ENCODE measurements at places on chromosomes 12 and 14.

- H3K36me3 ChIP-seq, result peaks cover 91% of the 10 kb centered on the region
- no peaks in the 10 kb centered on the region for H3K4me1 ChIP-seq
- H3K4me3 ChIP-seq, result no peak overlapping the region
- no peak for DNase-seq
Measured at GRCh38 chr12:132066345-132066685, 77.8 kb downstream of the DDX51 start.

GRCh38 chr12:11746940-11747716 lies 97.7 kb downstream of the ETV6 start:
- H3K4me3 ChIP-seq, result no peak overlapping the region
- no peaks in the 10 kb centered on the region for H3K36me3 ChIP-seq
- no peak overlapping the region for H3K27ac ChIP-seq
- no peak for DNase-seq
- no peaks in the 10 kb centered on the region for H3K27me3 ChIP-seq

- H3K4me3 ChIP-seq, result no peak overlapping the region
- H3K4me1 ChIP-seq, result peaks cover 57% of the 10 kb centered on the region
- H3K27ac ChIP-seq, result no peak overlapping the region
- H3K36me3 ChIP-seq, result no peaks in the 10 kb centered on the region
- DNase-seq, result no peak
- no peaks in the 10 kb centered on the region for H3K27me3 ChIP-seq
Measured at GRCh38 chr14:68212361-68212760, 392.8 kb downstream of the RAD51B start.

GRCh38 chr12:52444647-52445595 lies 7.0 kb downstream of the KRT6B start:
- peak overlapping the region; percentile 7 for H3K27ac ChIP-seq
- H3K4me3 ChIP-seq, result no peak overlapping the region
- H3K4me1 ChIP-seq, result no peaks in the 10 kb centered on the region
- no peak for DNase-seq
- peaks cover 17% of the 10 kb centered on the region for H3K27me3 ChIP-seq

DNA sequence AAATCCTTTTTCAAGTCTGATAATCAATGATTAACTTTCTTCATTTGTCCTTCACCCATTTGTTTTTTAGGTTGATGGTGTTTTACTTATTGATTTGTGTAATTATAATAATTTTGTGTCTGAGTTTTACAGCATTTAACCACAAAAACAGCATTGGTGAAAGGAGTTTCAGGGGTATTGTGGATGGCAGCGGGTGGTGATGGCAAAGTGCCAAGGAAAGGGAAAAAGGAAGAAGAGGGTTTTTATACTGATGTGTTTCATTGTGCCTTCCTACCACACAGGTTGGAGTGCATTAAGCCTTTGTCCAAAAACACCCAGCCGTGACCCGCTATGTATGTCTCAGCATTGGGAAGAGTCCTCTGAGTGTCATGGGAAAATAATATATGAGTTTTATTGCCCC lies 150.3 kb downstream of the DAD1 start:
- H3K27me3 ChIP-seq, result no peaks in the 10 kb centered on the region
- no peak overlapping the region for H3K4me3 ChIP-seq
- H3K27ac ChIP-seq, result no peak overlapping the region
- DNase-seq, result no peak

- peaks cover 20% of the 10 kb centered on the region for H3K4me1 ChIP-seq
- no peaks in the 10 kb centered on the region for H3K36me3 ChIP-seq
- H3K27me3 ChIP-seq, result no peaks in the 10 kb centered on the region
- H3K27ac ChIP-seq, result no peak overlapping the region
- no peak overlapping the region for H3K4me3 ChIP-seq
Measured at GRCh38 chr12:92871116-92871515, 58.0 kb downstream of the EEA1 start.

- no peaks in the 10 kb centered on the region for H3K27me3 ChIP-seq
- DNase-seq, result no peak
- peaks cover 18% of the 10 kb centered on the region for H3K36me3 ChIP-seq
- H3K27ac ChIP-seq, result no peak within 1 kb of the TSS
Measured at GRCh38 chr12:56338308-56339157, at the start of gene IL23A. Gene IL23A, plus strand, starts transcription at chr12:56338884. Its CDS starts 161 bp downstream, at chr12:56339045.

DNA sequence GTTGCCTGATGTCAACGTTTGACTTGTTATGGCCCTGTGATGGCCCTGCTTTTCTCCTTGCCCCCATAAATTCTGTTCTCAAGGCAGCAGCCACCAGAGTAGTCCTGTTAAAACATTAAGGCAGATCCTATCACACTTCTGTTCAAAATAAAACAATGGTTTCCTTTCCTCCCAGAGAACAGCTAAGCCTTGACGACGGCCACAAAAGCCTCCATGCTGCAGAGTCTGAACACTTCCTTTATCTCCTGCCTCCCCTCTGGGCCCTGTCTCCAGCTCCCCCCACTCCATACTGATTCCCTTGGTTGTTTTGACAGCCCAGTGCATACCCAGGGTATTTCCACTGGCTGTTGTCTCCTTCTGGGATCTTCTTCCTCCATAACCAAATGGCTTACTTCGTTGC lies 618.1 kb downstream of the MED13L start:
- H3K4me3 ChIP-seq, result no peak overlapping the region
- no peak overlapping the region for H3K27ac ChIP-seq
- no peaks in the 10 kb centered on the region for H3K27me3 ChIP-seq
- no peak for DNase-seq
- H3K4me1 ChIP-seq, result no peaks in the 10 kb centered on the region

DNA sequence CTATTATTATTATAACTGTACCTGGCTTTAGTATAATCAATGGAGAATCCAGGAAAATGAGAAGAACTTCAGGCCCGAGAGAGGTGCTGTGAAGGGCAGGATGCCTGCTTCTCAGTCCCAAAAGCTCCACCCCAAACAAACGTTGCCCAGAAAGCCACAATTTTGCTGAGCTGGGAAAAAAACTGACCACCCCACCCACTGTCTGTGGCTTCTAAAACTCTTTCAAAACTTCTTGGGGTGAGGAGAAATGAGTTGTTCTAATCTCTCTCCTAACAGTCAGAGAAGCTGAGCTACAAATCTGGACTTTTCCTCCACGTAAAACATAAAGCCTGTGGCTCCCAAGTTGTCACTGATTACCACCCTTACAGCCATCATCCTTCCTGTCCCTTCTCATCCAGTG lies 13.4 kb downstream of the VDR start:
- no peaks in the 10 kb centered on the region for H3K27me3 ChIP-seq
- peak overlapping the region; percentile 11 for H3K27ac ChIP-seq
- no peak overlapping the region for H3K4me3 ChIP-seq
- DNase-seq, result no peak
- H3K4me1 ChIP-seq, result peaks cover 60% of the 10 kb centered on the region
- no peaks in the 10 kb centered on the region for H3K36me3 ChIP-seq

DNA sequence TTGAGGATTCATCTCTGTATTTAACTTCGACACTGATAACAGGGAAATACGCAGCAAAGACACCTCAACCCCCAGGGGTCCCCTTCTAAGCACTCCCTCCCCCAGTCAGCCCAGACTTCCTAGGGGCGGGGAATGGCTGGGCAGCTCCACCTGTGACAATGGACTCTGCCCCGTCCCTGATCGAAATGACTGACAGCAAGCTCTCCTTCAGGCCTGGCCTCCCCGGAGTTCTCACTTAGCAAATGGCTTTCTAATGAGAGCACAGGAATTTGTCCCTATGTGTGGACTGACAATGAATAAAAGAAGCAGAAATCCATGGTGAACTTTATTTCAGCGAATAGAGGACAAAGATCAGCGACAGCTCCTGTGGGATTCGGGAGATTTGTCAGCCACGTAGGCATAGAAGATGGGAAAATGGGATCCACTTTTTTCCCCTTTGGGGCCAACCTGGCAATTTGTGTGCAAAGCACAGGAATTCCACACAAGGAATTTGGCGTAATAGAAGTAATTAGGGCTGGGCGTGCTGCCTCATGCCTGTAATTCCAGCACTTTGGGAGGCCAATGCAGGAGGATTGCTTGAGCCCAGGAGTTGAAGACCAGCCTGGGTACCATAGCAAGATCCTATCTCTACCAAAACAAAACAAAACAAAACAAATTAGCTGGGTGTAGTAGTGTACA lies 63.8 kb downstream of the TNFAIP2 start:
- no peak for DNase-seq
- H3K4me3 ChIP-seq, result no peak overlapping the region
- no peak overlapping the region for H3K27ac ChIP-seq
- H3K27me3 ChIP-seq, result peaks cover 10% of the 10 kb centered on the region

GRCh38 chr12:93539821-93540220 lies 32.7 kb upstream of the SOCS2 start:
- no peak for DNase-seq
- no peaks in the 10 kb centered on the region for H3K27me3 ChIP-seq
- no peak overlapping the region for H3K4me3 ChIP-seq
- no peaks in the 10 kb centered on the region for H3K36me3 ChIP-seq
- H3K27ac ChIP-seq, result no peak overlapping the region
- no peaks in the 10 kb centered on the region for H3K4me1 ChIP-seq

- no peaks in the 10 kb centered on the region for H3K27me3 ChIP-seq
- no peak overlapping the region for H3K27ac ChIP-seq
- no peak for DNase-seq
Measured at GRCh38 chr14:102089621-102090343, 2.9 kb upstream of the HSP90AA1 start.

DNA sequence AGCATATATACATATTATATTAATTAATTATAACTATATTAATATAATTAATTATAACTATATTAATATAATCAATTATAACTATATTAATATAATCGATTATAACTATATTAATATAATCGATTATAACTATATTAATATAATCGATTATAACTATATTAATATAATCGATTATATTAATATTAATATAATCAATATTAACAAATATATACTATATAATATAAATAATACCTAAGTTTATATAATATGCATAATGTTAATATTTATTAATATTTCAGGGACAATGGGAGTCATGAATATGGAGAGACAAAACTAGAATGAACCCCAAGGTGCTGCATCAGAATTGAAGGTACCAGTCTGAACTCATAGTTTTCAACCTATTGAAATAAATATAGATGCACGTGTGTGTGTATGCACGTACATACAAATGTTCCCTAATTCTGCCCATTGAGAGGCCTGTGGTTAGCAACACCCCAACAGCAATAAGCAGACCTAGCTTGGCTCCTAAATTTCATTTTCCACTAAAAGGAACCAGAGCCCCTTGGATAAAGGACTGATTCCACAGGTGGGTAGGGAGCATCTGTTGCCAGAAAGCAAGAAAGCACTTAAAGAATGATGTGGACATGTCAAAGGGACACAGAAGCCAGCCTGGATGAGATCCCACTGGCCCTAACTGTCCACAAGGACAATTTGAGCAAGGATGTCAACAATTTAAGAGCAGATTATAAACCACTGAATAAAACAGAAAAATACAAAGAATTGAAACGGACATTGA lies 21.3 kb downstream of the SSH1 start:
- no peaks in the 10 kb centered on the region for H3K27me3 ChIP-seq
- no peak for DNase-seq
- H3K36me3 ChIP-seq, result peaks cover 9% of the 10 kb centered on the region
- H3K27ac ChIP-seq, result no peak overlapping the region
- no peak overlapping the region for H3K4me3 ChIP-seq

DNA sequence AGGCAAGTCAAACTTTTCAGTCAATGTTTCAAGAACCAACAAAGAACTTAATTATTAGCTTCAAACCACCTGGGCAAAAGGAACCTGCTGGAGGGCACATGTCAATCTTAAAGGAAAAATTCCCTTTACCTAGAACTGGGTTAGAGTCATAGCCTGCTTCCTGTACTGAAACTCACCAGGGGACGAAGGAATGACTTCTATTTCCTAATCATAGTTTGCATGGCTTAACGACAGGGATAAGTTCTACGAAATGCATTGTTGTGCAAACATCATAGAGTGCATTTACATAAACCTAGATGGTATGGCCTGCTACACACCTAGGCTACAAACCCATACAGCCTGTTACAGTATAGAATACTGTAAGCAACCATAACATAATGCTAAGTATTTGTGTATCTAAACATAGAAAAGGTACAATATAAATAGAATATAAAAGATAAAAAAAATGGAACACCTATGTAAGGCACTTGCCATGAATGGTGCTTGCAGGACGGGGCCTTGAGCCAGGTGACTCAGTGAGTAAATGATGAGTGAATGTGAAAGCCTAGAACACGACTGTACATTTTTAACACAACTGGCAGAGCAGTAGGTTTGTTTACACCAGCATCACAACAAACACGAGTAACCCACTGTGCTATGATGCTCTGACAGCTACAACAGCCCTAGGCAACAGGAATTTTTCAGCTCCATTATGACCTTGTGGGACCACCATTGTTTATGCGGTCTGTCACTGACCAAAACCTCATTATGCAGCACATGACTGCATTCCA lies 234.9 kb upstream of the CAND1 start:
- no peaks in the 10 kb centered on the region for H3K36me3 ChIP-seq
- DNase-seq, result no peak
- no peak overlapping the region for H3K4me3 ChIP-seq
- H3K27ac ChIP-seq, result no peak overlapping the region

GRCh38 chr14:76352639-76353281 lies 23.2 kb upstream of the ESRRB start:
- H3K4me1 ChIP-seq, result peaks cover 8% of the 10 kb centered on the region
- no peak for DNase-seq
- H3K27ac ChIP-seq, result no peak overlapping the region
- no peaks in the 10 kb centered on the region for H3K36me3 ChIP-seq
- peaks cover 35% of the 10 kb centered on the region for H3K27me3 ChIP-seq

- no peak overlapping the region for H3K4me3 ChIP-seq
- H3K36me3 ChIP-seq, result no peaks in the 10 kb centered on the region
- H3K27me3 ChIP-seq, result no peaks in the 10 kb centered on the region
- DNase-seq, result no peak
- H3K4me1 ChIP-seq, result no peaks in the 10 kb centered on the region
- no peak overlapping the region for H3K27ac ChIP-seq
Measured at GRCh38 chr12:97801471-97802059, 339.0 kb downstream of the RMST start.

GRCh38 chr12:121797937-121798786 lies 4.7 kb upstream of the RHOF start:
- peak overlapping the region; percentile 89 for H3K4me3 ChIP-seq
- H3K27me3 ChIP-seq, result no peaks in the 10 kb centered on the region
- H3K4me1 ChIP-seq, result peaks cover 69% of the 10 kb centered on the region
- H3K36me3 ChIP-seq, result peaks cover 5% of the 10 kb centered on the region
- no peak for DNase-seq
- peak overlapping the region; percentile 100 for H3K27ac ChIP-seq

- H3K4me3 ChIP-seq, result no peak overlapping the region
- H3K27ac ChIP-seq, result no peak overlapping the region
- no peaks in the 10 kb centered on the region for H3K4me1 ChIP-seq
- no peak for DNase-seq
- no peaks in the 10 kb centered on the region for H3K36me3 ChIP-seq
Measured at GRCh38 chr12:100544165-100544564, 29.3 kb upstream of the GAS2L3 start.

DNA sequence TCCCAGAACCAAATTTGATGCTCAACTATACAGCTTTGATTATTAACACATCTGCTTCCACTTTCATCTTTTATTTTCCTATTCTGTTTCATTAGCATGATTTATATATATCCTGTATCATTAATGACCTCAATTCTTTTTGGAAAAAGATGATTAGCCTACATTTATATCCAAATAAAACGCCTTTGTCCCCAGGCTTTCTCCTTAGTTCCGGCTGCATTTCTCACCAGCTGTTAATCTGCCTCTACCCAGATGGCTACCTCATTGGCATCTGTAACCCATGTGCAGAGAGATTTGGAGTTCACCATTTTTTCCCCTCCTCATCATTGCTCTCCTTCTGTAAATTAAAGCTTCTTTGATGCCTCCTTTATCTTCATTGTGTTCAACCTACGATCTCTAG lies 336.8 kb upstream of the RGS6 start:
- no peak overlapping the region for H3K4me3 ChIP-seq
- H3K36me3 ChIP-seq, result no peaks in the 10 kb centered on the region
- H3K27ac ChIP-seq, result no peak overlapping the region
- H3K27me3 ChIP-seq, result no peaks in the 10 kb centered on the region
- no peak for DNase-seq
- peaks cover 8% of the 10 kb centered on the region for H3K4me1 ChIP-seq
